ENCODE measurements at places on chromosomes 2 and 18. TPM values are rescaled to one million over a fixed set of nuclear protein-coding genes. Genes with fewer than 3 reads are reported as not detected.
A peak's percentile ranks its signal among the peaks of the same experiment; 100 is the strongest.

GRCh38 chr2:187171318-187171717, 276.7 kb downstream of the CALCRL start:
- DNase-seq: no peak

- peak; percentile 67 for DNase-seq
Observed at GRCh38 chr18:55251254-55251971, 292.2 kb upstream of the CCDC68 start.

The LANCL1 gene
- total RNA-seq: 58.2 TPM

The NTSR2 gene
- not detected for total RNA-seq

The CAVIN2 gene
- 24.1 TPM for total RNA-seq

The CCT4 gene
- total RNA-seq: 145 TPM

DNA sequence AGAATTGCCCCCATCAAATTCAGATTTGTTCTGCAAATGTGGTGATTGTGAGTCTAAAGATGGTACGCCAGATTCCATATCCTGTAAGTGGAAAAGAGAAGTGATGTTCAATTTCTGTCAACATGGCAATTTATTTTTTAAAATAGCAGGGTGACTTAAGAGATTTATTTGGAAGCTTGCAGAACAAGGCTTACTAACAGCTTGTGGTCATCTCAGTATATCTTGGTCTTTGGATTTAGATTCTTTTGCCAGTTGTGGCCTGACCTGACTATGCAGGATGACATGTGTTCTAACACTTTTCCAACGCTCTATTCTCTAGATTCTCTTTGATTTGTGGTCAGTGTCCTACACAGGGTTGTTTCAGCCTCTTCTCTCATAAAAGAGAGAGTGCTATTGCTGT, 74.4 kb downstream of the MAP3K20 start:
- peak; percentile 30 for DNase-seq

DNA sequence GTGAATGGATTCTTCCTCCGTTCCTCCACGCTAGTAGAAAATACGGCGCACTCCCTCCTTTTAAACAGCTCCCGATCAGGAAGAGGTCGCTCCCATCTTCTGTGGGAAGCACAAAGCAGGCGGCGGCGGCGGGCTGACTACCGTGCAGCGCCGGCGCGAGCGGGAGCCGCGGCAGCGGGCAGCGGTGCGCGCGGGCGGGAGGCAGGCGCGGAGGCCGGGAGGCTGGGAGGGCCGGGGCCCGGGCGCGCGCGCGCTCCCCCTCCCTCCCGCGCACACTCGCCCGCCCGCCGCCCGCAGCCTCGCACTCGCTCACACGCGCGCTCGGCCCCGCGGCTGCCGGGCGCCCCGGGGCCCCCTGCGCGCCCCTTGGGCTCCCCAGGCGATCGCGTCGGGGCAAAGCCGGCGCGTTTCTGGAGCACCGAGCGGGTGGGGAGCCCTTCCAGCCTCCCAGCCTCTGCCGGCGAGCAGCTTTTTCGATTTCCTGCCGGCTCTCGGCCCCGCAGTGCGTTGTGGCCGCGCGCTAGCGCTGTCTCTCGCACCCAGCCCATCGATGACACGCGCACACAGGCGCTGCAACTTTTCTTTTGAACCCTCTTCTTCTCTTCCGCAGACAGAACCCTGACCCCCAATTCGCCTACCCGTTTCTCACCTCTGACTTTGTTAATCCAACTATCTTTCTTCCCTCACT, at the start of gene SLC8A1:
TSS of gene SLC8A1 (minus strand) at position 173 of the 688 bp plus-strand sequence.
- peak; percentile 43 for DNase-seq

DNA sequence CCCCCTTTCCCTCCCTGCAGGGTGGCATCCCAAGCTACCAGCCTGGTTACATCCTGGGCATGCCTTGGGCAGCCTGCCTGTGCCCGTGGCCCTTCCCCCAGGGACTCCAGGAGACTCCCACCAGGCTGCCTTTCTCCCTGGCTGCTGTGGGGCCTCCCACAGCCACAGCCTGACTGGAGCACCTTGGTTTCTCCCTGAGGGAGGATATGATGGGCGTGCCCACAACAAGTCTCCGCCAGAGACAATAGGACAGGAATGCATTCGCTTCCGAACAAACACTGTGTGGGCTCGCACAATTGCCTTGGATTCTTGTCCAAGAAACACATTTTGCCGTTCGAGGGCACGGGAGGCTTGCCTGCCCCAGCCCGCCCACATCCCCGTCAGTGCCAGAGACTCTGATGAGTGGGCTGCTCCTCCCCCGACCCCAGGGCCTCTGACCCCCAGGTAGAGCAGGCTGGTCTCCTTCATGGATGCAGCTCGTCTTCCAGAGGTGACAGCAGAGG, 102.1 kb downstream of the SMAD7 start:
- peak; percentile 64 for DNase-seq

Data from fibroblast of the aortic adventitia (primary cell).